ENCODE measurements at places on chromosomes 13 and 19. TPM values are rescaled to one million over a fixed set of nuclear protein-coding genes. Genes with fewer than 3 reads are reported as not detected.

Gene NOP53
- 259 TPM for total RNA-seq

Gene NANOS2
- total RNA-seq = not detected

Gene MEIS3
- 41.8 TPM for total RNA-seq

Gene DKKL1
- total RNA-seq = 0.71 TPM

Gene CACNG6
- total RNA-seq = 11.6 TPM

Gene DNAJC3
- 9.5 TPM for total RNA-seq

Gene CAPN12
- total RNA-seq = 5.9 TPM

Gene SYNE4
- 0.14 TPM for total RNA-seq

Gene KLK1
- total RNA-seq = 0.46 TPM

Gene TEKTIP1
- not detected for total RNA-seq

All from A549 treated with GW870086 at 1 μM for 4 hours (cell line).